Gastroesophageal sphincter (tissue), 4 donors: ENCODE measurements at places on chromosomes 2 and 18. TPM values are rescaled to one million over a fixed set of nuclear protein-coding genes. Genes with fewer than 3 reads are reported as not detected.

HJURP gene
- 0.15 TPM for total RNA-seq

ALPP gene
- not detected for total RNA-seq

ZBTB14 gene
- total RNA-seq: 34.4 TPM

LHCGR gene
- total RNA-seq: 1.9 TPM

GRB14 gene
- total RNA-seq: 2.0 TPM

WNT6 gene
- 4.2 TPM for total RNA-seq

SLC4A5 gene
- 4.4 TPM for total RNA-seq

RNASEH1 gene
- total RNA-seq: 46.2 TPM

BMP10 gene
- not detected for total RNA-seq

DNA sequence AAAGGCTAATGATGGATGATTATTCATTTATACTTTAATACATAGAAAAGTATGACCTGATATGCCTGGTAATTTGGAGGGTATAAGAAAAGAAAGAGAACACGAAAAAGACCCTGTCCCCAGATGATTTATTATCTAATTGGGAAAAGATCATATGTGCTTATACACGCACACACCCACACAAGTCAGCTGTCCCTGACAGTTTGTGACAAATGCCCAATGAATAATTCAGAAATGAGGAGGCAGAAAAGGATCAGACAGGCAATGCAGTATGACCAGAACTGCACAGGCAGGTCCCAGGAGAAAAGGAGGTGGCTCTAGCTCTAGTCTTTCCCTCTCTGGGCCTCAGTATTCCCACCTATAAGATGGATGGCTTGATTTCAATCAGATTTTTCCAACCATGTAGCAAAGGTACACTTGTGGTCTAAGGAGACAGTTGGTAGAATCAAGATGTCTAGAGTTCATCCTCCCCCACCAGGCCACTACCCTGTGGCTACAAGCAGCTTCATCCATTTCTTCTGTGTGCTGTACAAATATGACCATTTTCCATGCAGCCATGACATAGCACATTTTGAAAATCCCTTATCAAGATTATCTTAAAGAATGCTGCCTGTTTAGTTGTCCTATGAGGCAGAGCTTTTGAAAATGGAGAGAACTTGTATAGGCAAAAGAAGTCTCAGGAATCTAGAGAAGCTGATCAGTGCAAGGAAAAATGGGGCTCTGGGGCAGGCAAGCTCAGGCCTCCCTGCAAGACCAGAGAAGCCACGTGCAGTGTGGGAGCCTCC, 19.7 kb downstream of the CYRIA start:
- H3K4me1 ChIP-seq: peaks cover 36% of the 10 kb centered on the region
- no peak overlapping the region for H3K27ac ChIP-seq
- H3K27me3 ChIP-seq: no peaks in the 10 kb centered on the region
- no peak for ATAC-seq
- H3K4me3 ChIP-seq: no peak overlapping the region

GRCh38 chr2:218832520-218832919, 917 bp upstream of the PRKAG3 start:
- no peaks in the 10 kb centered on the region for H3K36me3 ChIP-seq
- no peak overlapping the region for H3K27ac ChIP-seq
- ATAC-seq: peak; percentile 78
- peaks cover 73% of the 10 kb centered on the region for H3K27me3 ChIP-seq
- peaks cover 18% of the 10 kb centered on the region for H3K4me1 ChIP-seq

- H3K4me3 ChIP-seq: peak overlapping the region; percentile 77
- H3K36me3 ChIP-seq: no peaks in the 10 kb centered on the region
- ATAC-seq: peak; percentile 34
- peaks cover 31% of the 10 kb centered on the region for H3K27me3 ChIP-seq
- H3K27ac ChIP-seq: peak overlapping the region; percentile 80
These were observed 847 bp downstream of the SERPINE2 start for GRCh38 chr2:224038049-224038829.

GRCh38 chr2:46873604-46874068, 42.0 kb downstream of the MCFD2 start:
- H3K4me1 ChIP-seq: peaks cover 2% of the 10 kb centered on the region
- no peak overlapping the region for H3K27ac ChIP-seq
- no peaks in the 10 kb centered on the region for H3K27me3 ChIP-seq
- H3K4me3 ChIP-seq: no peak overlapping the region
- ATAC-seq: peak; percentile 82

- no peak for ATAC-seq
- H3K36me3 ChIP-seq: no peaks in the 10 kb centered on the region
- no peak overlapping the region for H3K4me3 ChIP-seq
- no peak overlapping the region for H3K27ac ChIP-seq
- H3K4me1 ChIP-seq: no peaks in the 10 kb centered on the region
These were observed 60.2 kb upstream of the SPP2 start for GRCh38 chr2:233990261-233990798.

DNA sequence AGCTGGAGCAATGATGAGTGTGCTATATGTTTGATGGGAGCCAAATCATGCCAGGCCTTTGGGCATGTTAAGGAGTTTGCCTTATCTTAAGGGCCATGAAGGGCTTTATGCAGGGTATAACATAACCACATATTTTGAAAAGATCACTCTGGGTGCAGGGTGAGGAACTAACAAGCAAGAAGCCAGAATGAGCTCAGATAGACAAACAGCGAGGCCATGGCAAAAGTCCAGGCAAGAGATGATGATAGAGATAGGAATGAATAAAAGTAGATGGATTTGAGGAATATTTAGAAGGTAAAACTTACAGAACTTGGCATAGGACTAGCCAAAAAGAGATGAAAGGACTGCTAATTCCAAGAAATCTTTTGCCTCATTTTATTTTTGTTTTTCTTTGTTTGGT, 6.7 kb downstream of the GALNT3 start:
- H3K4me1 ChIP-seq: no peaks in the 10 kb centered on the region
- no peak overlapping the region for H3K27ac ChIP-seq
- no peak for ATAC-seq
- H3K27me3 ChIP-seq: no peaks in the 10 kb centered on the region
- no peak overlapping the region for H3K4me3 ChIP-seq

- no peak overlapping the region for H3K4me3 ChIP-seq
- no peak overlapping the region for H3K27ac ChIP-seq
- H3K27me3 ChIP-seq: no peaks in the 10 kb centered on the region
- no peak for ATAC-seq
- H3K4me1 ChIP-seq: no peaks in the 10 kb centered on the region
- no peaks in the 10 kb centered on the region for H3K36me3 ChIP-seq
These were observed 145.6 kb downstream of the METTL4 start for GRCh38 chr18:2425426-2426317.

- H3K36me3 ChIP-seq: no peaks in the 10 kb centered on the region
- ATAC-seq: no peak
- no peak overlapping the region for H3K4me3 ChIP-seq
- no peaks in the 10 kb centered on the region for H3K27me3 ChIP-seq
- H3K4me1 ChIP-seq: no peaks in the 10 kb centered on the region
These were observed 1127.1 kb downstream of the DPP10 start for GRCh38 chr2:115569547-115569946.

- H3K4me1 ChIP-seq: no peaks in the 10 kb centered on the region
- no peak overlapping the region for H3K4me3 ChIP-seq
- no peaks in the 10 kb centered on the region for H3K27me3 ChIP-seq
- H3K36me3 ChIP-seq: no peaks in the 10 kb centered on the region
- ATAC-seq: no peak
- H3K27ac ChIP-seq: no peak overlapping the region
These were observed 104.3 kb upstream of the ID2 start for GRCh38 chr2:8577573-8577972.

DNA sequence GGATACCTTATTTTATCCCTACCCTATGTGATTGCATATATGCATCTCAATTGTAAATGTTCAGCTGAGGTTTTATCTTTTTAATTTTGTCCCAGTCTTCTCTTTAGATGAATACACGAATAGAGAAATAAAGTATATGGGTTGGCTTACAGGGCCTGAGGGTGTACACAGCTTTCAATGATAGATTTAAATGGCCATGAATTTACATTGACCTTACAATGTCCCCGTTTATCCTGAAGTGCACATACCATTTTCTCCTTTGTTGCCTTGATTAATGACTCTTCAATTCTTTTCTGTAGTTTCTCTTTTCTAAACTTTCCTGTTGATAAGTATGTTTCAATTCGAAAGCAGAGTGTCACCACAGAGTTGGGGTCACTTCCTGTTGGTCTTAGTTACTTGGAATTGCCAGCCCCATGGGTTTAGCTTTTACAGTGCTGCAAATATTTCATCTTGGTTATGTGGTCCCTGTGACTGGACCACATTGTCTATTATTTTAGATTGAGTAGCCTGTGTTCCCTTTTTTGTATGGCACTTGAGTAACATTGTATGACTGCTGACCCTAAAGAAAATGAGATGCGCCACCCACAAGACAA, 1616.3 kb upstream of the ACVR2A start:
- H3K27me3 ChIP-seq: no peaks in the 10 kb centered on the region
- no peak overlapping the region for H3K4me3 ChIP-seq
- ATAC-seq: no peak
- H3K4me1 ChIP-seq: no peaks in the 10 kb centered on the region
- H3K27ac ChIP-seq: no peak overlapping the region
- no peaks in the 10 kb centered on the region for H3K36me3 ChIP-seq

DNA sequence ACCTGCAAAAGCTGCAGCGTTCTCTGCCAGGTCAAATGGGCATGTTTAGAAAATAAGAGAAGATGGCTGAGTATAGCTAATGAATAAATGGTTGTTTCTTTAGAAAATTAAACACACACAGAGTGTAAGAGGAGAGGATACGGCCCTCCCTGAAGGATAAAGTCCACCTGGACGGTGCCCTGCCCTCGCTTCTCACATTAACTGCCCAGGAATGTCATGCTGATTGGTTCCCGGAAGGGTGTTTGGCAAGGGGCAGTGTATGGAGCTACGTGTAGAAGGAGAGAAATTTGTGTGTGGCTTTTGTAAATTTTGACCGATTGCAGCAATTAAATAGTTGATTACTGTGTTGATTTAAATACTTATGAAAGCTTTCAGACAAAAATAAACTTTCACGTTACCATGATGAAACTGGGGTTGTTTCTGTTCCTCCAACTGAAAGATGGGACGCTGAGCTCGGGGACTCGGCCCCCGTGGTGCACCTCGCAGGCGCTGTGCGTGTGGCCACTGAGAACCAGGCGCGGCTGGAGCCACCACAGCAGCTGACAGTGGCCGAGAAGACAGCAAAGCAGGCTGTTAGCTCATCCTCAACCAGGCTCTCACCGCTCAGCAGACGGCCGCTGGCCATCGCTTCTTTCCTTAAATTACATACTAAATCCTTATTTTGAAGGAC, 22.7 kb downstream of the MPPE1 start:
- no peaks in the 10 kb centered on the region for H3K4me1 ChIP-seq
- no peaks in the 10 kb centered on the region for H3K36me3 ChIP-seq
- no peaks in the 10 kb centered on the region for H3K27me3 ChIP-seq
- H3K27ac ChIP-seq: no peak overlapping the region

DNA sequence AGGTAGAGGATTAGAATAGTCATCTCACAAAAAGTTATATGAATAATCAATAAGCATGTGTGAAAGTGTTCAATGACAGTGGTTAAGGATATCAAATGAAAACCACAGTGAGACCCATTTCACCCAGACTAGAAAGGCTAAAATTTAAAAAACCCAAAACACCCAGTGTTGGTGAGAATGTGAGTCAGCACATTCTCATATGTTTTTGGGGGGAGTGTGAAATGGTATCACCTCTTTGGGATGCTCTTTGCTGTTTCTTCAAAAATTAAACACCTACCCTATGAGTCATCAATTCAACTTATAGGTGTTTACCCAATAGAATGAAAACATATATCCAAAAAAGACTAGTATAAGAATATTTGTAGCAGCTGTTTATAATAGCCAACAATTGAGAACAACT, 69.8 kb downstream of the MAP3K20 start:
- no peak overlapping the region for H3K4me3 ChIP-seq
- H3K27ac ChIP-seq: no peak overlapping the region
- ATAC-seq: no peak
- H3K4me1 ChIP-seq: peaks cover 7% of the 10 kb centered on the region

GRCh38 chr18:13541621-13542519, 184.5 kb downstream of the FAM210A start:
- no peak overlapping the region for H3K4me3 ChIP-seq
- H3K27ac ChIP-seq: peak overlapping the region; percentile 31
- H3K36me3 ChIP-seq: no peaks in the 10 kb centered on the region
- peak; percentile 60 for ATAC-seq

- no peaks in the 10 kb centered on the region for H3K36me3 ChIP-seq
- H3K27ac ChIP-seq: no peak overlapping the region
- H3K27me3 ChIP-seq: no peaks in the 10 kb centered on the region
- H3K4me3 ChIP-seq: no peak overlapping the region
- no peaks in the 10 kb centered on the region for H3K4me1 ChIP-seq
These were observed 32.0 kb upstream of the ANKRD62 start for GRCh38 chr18:12061685-12062084.

- H3K27ac ChIP-seq: peak overlapping the region; percentile 55
- no peaks in the 10 kb centered on the region for H3K36me3 ChIP-seq
- no peak overlapping the region for H3K4me3 ChIP-seq
- H3K4me1 ChIP-seq: peaks cover 16% of the 10 kb centered on the region
- H3K27me3 ChIP-seq: no peaks in the 10 kb centered on the region
These were observed 79.9 kb downstream of the EPAS1 start for GRCh38 chr2:46377101-46377581.

GRCh38 chr2:228627510-228627909, 446.0 kb upstream of the SPHKAP start:
- no peaks in the 10 kb centered on the region for H3K4me1 ChIP-seq
- no peaks in the 10 kb centered on the region for H3K36me3 ChIP-seq
- no peak for ATAC-seq
- no peak overlapping the region for H3K4me3 ChIP-seq

- H3K27ac ChIP-seq: no peak overlapping the region
- H3K36me3 ChIP-seq: no peaks in the 10 kb centered on the region
- H3K27me3 ChIP-seq: no peaks in the 10 kb centered on the region
- H3K4me3 ChIP-seq: no peak overlapping the region
- H3K4me1 ChIP-seq: no peaks in the 10 kb centered on the region
- no peak for ATAC-seq
These were observed 19.0 kb upstream of the CCNYL1 start for GRCh38 chr2:207692206-207693065.

- H3K27me3 ChIP-seq: peaks cover 96% of the 10 kb centered on the region
- peak; percentile 10 for ATAC-seq
- H3K27ac ChIP-seq: no peak within 1 kb of the TSS
- no peak within 1 kb of the TSS for H3K4me3 ChIP-seq
These were observed at the start of gene DNER for GRCh38 chr2:229714080-229714735. Gene DNER, minus strand, starts transcription at chr2:229714555. Its CDS starts 132 bp downstream, at chr2:229714423.

DNA sequence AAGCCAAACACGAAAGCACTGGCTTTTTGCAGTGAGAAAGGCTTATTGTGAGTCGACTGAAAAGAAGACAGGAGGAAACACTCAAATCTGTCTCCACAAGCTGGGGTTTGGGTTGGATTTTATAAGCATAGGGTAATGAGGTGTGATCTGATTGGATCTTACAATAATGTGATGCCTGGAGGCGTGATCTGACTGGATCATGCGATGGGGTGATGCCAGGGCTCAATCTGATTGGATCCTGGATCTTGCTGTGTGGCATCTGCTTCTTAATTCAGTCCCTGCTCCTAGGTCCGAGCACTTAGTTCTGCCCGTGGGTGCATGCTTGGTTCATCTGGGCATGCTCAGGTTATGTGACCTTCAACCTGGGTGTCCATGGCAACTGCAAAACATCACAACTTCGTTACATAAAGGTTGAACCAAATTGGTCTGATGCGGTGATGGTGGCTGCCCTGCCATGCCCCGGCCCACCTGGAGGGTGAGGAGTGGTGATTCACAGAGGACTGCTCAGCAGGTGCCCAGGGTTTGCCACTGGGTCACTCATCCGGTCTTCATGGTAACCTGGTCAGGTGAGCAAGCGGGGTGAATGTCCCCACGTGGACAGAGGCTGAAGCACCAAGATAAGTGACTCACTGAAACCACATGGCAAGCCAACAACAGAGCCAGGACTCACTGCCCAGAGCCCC, 111.0 kb downstream of the KCNF1 start:
- ATAC-seq: no peak
- no peak overlapping the region for H3K27ac ChIP-seq
- H3K27me3 ChIP-seq: peaks cover 23% of the 10 kb centered on the region
- no peaks in the 10 kb centered on the region for H3K4me1 ChIP-seq

- H3K27ac ChIP-seq: no peak overlapping the region
- ATAC-seq: no peak
- H3K4me1 ChIP-seq: no peaks in the 10 kb centered on the region
- no peak overlapping the region for H3K4me3 ChIP-seq
These were observed 383.2 kb upstream of the SLC14A2 start for GRCh38 chr18:45232061-45232460.
